ENCODE measurements at places on chromosomes 1 and 21. TPM values are rescaled to one million over a fixed set of nuclear protein-coding genes. Genes with fewer than 3 reads are reported as not detected.

Gene FAM72D
- not detected for total RNA-seq

Gene KPRP
- total RNA-seq, result not detected

Gene LEFTY2
- total RNA-seq, result not detected

Gene C1QC
- not detected for total RNA-seq

Gene ABCG1
- total RNA-seq, result 1.6 TPM

Gene PYHIN1
- not detected for total RNA-seq

Gene VN1R5
- total RNA-seq, result not detected

Gene SLC35E2B
- total RNA-seq, result 42.9 TPM

Gene CACNA1S
- total RNA-seq, result 0.94 TPM

Gene RGS8
- not detected for total RNA-seq

Gene BMP8B
- not detected for total RNA-seq

Gene ROR1
- total RNA-seq, result 93.1 TPM

Gene LMNA
- 655 TPM for total RNA-seq

Gene PMF1
- total RNA-seq, result 46.9 TPM

Gene CFAP141
- total RNA-seq, result not detected

Gene KANK4
- 0.43 TPM for total RNA-seq

Gene ALX3
- not detected for total RNA-seq

Gene RGL1
- 20.8 TPM for total RNA-seq

Gene B3GALT5
- total RNA-seq, result not detected

Gene MPL
- not detected for total RNA-seq
